ENCODE measurements at places on chromosomes 4 and X. TPM values are rescaled to one million over a fixed set of nuclear protein-coding genes. Genes with fewer than 3 reads are reported as not detected.

GRCh38 chrX:150063138-150063518, 124.8 kb upstream of the EOLA2 start:
- no peak for DNase-seq

The FAM9B gene
- 1.1 TPM for total RNA-seq

The NLGN3 gene
- total RNA-seq = 0.20 TPM

- DNase-seq = no peak
Measured at GRCh38 chr4:26176598-26177149, 144.1 kb upstream of the RBPJ start.

Measured in left lobe of liver (tissue), 2 donors.